ENCODE measurements at places on chromosomes 6 and 20. TPM values are rescaled to one million over a fixed set of nuclear protein-coding genes. Genes with fewer than 3 reads are reported as not detected.

DNA sequence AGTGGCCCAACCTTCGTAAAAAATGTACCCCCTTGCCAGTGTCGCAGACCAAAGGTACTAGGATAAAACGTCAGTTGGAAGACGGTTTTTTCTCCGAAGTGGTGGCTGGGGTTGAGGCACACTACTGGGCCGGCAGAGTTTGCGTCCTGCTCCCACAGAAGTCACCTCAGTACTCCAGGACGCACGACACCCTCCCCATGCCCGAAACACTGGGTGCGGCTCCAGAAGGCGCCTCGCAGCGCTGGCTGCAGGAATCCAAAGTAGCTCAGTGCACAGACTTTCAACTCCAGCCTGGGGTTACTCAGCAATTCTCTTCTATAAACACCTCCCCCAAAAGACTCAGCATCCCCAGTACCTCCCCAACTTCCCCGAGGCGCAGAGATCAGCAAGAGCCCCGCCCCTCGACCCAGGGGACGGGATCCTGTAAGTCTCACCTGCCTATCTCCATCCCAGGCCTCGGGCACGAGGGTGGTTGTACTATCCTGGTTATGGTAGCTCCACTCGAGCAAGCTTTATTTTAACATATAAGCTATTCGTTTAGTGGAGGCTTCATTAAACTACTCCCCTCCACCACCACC lies 88.2 kb downstream of the ZFP64 start:
- no peak for DNase-seq

DNA sequence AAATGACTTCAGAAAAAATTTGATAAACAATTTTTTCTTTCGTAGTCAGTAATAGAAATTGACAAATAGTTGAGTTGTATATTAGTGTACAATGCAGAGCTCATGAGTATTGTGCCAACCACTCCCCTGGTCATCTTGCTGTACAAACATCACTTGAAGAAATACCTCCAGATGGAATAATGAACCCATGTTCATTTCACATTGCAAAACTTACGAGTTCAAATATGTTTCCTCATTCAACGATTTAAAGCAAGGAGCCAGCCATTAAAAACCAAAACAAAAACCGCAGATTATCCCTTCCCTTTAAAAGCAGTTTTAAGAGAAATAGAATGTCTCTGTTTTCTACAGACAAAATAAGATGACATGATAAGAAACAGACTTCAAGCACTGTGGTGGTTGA lies 62.5 kb downstream of the RALGAPA2 start:
- no peak for DNase-seq

SLC2A10 gene
- total RNA-seq, result 0.55 TPM

DNA sequence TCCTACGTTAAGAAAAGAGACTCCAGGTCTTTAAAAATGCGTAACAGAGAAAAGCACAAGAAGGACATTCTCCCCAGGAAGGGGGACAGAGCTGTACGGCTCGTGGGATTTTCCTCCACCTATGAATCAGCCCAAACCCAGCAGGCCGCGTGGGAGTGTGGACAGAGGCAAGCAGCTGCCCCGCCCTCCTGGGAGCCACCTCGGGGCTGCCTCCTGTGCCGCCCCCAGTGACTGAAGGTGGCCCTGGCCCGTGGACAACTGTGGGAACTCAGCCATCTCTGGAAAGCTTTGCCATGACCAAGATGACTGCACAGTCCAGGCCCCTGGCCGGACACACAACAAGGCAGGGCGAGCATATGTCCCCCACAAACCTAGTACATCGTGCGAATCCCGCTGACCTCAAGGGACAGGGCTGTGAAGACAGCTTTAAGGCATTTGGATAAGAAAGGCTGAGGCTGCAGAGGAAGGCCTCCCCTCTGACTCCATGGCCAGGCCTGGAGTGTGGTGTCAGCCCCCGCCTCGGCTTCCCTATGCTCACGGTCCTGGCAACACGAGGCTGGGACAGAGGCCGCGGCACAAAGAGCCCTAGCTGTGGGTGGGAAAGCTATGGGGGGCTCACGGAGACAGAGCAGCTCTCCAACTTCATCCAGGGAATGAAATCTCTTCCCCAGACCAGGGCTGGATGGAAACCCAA lies 26.9 kb downstream of the PXDC1 start:
- no peak for DNase-seq

PRL gene
- total RNA-seq, result not detected

DNA sequence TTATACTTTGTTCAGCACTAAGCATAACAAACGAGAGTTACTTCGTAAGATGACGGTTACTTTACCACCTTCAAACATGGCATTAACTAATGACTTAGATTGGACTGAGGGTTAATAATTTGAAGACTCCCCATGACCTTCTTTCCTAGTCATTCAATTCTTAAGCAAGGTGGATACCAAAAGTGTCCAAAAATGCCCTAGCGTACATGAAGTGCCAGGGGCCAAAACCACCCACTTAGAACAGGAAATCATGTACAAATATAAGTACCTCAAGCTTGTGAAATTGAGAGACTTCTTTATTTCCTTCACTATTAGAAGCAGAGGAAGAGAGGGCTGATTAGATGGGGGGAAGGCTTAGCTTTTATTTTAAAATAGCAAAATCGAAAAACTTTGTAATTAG lies 166.4 kb downstream of the ATXN1 start:
- DNase-seq, result no peak

GRCh38 chr6:167505782-167506181 lies 180.9 kb downstream of the TTLL2 start:
- DNase-seq, result no peak

DNA sequence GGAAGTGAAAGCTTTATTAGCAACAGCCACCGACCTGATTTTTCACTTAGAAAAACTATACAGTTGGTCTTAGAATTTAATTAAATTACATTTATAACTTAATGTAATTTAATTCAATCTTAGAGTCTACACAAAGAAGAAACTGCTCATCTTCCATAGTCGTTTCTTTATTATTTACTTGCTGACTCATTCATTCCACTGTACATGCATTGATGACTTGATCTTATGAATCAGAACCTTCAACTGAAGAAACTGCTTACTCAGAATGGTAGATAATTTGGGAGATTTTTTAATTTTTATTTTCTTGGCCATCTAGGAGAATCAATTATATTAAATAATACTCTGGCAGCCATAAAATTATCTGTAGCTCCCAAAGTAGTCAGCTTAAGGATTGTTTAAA lies 1021.6 kb upstream of the FLRT3 start:
- DNase-seq, result peak; percentile 45

GRCh38 chr6:129748212-129748900 lies 38.4 kb upstream of the ARHGAP18 start:
- DNase-seq, result peak; percentile 51

WDR27 gene
- 18.7 TPM for total RNA-seq

CAGE1 gene
- total RNA-seq, result 0.03 TPM

FRK gene
- total RNA-seq, result 0.02 TPM

SPATA25 gene
- total RNA-seq, result 0.34 TPM

MYBL2 gene
- total RNA-seq, result 29.7 TPM

RFX6 gene
- not detected for total RNA-seq

- no peak for DNase-seq
Observed at GRCh38 chr6:109722564-109723254, 31.6 kb downstream of the FIG4 start.
